ENCODE measurements at places on chromosomes 5 and 9. TPM values are rescaled to one million over a fixed set of nuclear protein-coding genes. Genes with fewer than 3 reads are reported as not detected.

Gene ANKRD20A1
- 0.59 TPM for polyA plus RNA-seq

Gene ANKRD34B
- polyA plus RNA-seq: 1.7 TPM

Gene CDH9
- 0.26 TPM for polyA plus RNA-seq

Gene ENTREP1
- 5.7 TPM for polyA plus RNA-seq

Gene ASS1
- 72.5 TPM for polyA plus RNA-seq

Gene PCDHGB4
- 3.0 TPM for polyA plus RNA-seq
